ENCODE measurements at places on chromosomes 4 and X. TPM values are rescaled to one million over a fixed set of nuclear protein-coding genes. Genes with fewer than 3 reads are reported as not detected.
A peak's percentile ranks its signal among the peaks of the same experiment; 100 is the strongest.

DNA sequence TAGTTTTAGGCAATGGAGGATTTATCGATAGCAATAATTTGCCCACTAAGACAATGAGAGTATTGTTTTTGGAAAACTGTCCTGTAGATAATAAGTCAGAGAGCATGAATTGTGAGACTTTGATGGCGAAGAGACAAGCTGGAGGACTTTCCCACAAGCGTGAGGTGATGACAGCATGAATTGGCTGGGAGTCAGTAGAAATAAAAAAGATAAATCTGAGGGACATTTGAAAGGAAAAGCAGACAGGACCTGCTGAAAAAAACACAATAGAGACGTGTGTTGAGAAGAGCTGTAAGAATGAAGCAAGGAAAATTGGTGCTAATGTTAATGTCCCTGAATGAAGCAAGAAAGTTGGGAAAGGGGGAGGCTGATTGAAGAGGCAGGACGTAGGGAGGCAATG is 233.5 kb downstream of the DCTD start:
- DNase-seq: no peak
- no peaks in the 10 kb centered on the region for H3K27me3 ChIP-seq
- H3K27ac ChIP-seq: no peak overlapping the region
- H3K4me1 ChIP-seq: no peaks in the 10 kb centered on the region
- H3K36me3 ChIP-seq: no peaks in the 10 kb centered on the region
- no peak overlapping the region for H3K4me3 ChIP-seq

DNA sequence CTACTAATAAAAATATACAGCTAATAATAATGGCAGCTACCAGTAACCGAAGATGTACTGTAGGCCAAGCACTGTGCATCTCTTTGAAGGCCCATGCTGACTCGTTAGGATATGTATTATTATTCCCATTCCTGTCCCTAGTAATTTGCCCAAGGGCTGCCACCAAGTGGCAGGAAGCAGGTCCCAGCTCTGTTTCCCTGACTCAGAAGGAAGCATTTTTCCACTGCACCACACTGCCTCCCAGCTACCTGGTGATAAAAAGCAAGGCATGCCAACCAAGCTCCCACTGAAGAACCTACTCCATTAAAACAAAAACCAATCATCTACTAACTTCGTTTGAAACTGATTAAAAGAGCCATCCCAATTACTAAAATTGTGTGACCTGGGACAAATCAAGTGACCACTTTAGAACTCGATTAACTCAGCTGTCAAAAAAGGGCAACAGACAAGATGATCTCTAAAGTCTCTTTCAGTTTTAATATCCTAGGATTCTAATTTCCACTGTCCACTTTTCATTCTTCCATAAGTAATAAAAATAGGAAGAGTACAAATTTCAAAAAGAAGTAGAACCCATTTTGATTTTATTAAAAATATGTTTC is 24.3 kb upstream of the PGM2 start:
- no peak overlapping the region for H3K4me3 ChIP-seq
- no peak for DNase-seq
- H3K27me3 ChIP-seq: no peaks in the 10 kb centered on the region
- H3K4me1 ChIP-seq: no peaks in the 10 kb centered on the region
- no peaks in the 10 kb centered on the region for H3K36me3 ChIP-seq
- H3K27ac ChIP-seq: no peak overlapping the region

The SPOCK3 gene
- 1.8 TPM for total RNA-seq

GRCh38 chr4:89222170-89222569 is 85.4 kb downstream of the GPRIN3 start:
- H3K27ac ChIP-seq: no peak overlapping the region
- DNase-seq: no peak
- no peaks in the 10 kb centered on the region for H3K36me3 ChIP-seq
- no peaks in the 10 kb centered on the region for H3K27me3 ChIP-seq

GRCh38 chr4:53321151-53321983 is 44.5 kb downstream of the SCFD2 start:
- DNase-seq: no peak
- no peak overlapping the region for H3K4me3 ChIP-seq
- H3K4me1 ChIP-seq: peaks cover 13% of the 10 kb centered on the region
- H3K27me3 ChIP-seq: no peaks in the 10 kb centered on the region
- H3K36me3 ChIP-seq: no peaks in the 10 kb centered on the region
- H3K27ac ChIP-seq: no peak overlapping the region

- no peak overlapping the region for H3K27ac ChIP-seq
- H3K27me3 ChIP-seq: no peaks in the 10 kb centered on the region
- no peaks in the 10 kb centered on the region for H3K4me1 ChIP-seq
- no peaks in the 10 kb centered on the region for H3K36me3 ChIP-seq
- no peak overlapping the region for H3K4me3 ChIP-seq
Observed at GRCh38 chrX:135544338-135544948, 24.0 kb downstream of the INTS6L start.

DNA sequence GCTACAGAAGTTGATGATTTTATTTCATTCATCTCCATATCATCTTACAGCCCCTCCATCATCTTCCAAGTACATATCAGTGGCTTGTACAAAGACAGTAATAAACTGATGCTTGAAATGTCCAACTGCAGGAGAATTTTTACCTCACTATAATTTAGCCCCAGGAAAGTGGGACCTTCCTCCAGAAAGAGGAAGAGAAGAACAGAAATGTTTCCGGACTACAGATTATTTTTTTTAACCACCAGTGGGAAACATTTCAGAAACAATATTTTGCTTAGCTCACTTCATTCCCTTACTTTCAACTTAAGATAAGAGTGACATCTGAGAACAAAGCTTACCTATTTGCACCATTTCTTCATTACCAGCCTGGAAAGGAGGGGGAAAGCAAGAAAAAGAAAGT is 2.0 kb downstream of the ADAMTS3 start:
- H3K36me3 ChIP-seq: no peaks in the 10 kb centered on the region
- no peaks in the 10 kb centered on the region for H3K27me3 ChIP-seq
- no peak for DNase-seq
- H3K4me3 ChIP-seq: peak overlapping the region; percentile 67
- peak overlapping the region; percentile 76 for H3K27ac ChIP-seq
- H3K4me1 ChIP-seq: peaks cover 6% of the 10 kb centered on the region

DNA sequence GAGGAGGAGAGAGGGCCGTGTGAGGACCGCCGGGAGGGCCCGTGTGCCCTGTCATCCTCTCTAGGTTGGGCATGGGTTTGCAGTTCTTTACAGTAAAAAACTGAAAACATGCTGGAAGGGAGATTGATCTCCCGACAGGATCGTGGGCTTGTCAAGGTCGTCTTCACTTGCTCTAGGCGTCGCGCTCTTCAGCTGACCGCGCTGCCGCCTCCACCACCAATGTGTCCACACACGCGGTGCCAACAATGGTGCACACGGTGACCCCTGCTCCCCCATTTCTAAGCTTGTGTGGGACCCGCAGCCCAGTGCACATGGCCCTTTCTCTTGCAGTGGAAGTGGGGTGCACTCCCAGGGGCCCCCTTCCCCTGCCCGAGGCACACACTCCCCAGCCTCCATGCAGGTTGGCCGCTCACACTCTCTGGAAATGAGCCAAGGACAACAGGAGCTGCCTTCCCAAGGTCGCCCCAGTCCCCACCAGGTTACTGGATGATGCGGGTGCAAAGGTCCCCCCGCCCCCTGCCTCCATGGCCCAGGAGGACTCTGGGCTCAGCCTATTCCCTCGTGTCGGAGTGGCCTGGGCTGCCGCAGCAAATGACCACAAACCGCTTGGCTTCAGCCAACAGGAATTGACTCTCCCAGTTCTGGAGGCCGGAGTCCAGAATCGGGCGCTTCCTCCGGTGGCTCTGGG is 1.7 kb upstream of the ZFP92 start:
- no peak overlapping the region for H3K27ac ChIP-seq
- no peak overlapping the region for H3K4me3 ChIP-seq
- no peaks in the 10 kb centered on the region for H3K27me3 ChIP-seq
- H3K4me1 ChIP-seq: peaks cover 16% of the 10 kb centered on the region
- DNase-seq: no peak

The WDFY3 gene
- total RNA-seq: 102 TPM

GRCh38 chr4:4539481-4539880 is 2.4 kb downstream of the STX18 start:
- H3K4me3 ChIP-seq: no peak overlapping the region
- DNase-seq: no peak
- H3K36me3 ChIP-seq: no peaks in the 10 kb centered on the region
- no peaks in the 10 kb centered on the region for H3K27me3 ChIP-seq

DNA sequence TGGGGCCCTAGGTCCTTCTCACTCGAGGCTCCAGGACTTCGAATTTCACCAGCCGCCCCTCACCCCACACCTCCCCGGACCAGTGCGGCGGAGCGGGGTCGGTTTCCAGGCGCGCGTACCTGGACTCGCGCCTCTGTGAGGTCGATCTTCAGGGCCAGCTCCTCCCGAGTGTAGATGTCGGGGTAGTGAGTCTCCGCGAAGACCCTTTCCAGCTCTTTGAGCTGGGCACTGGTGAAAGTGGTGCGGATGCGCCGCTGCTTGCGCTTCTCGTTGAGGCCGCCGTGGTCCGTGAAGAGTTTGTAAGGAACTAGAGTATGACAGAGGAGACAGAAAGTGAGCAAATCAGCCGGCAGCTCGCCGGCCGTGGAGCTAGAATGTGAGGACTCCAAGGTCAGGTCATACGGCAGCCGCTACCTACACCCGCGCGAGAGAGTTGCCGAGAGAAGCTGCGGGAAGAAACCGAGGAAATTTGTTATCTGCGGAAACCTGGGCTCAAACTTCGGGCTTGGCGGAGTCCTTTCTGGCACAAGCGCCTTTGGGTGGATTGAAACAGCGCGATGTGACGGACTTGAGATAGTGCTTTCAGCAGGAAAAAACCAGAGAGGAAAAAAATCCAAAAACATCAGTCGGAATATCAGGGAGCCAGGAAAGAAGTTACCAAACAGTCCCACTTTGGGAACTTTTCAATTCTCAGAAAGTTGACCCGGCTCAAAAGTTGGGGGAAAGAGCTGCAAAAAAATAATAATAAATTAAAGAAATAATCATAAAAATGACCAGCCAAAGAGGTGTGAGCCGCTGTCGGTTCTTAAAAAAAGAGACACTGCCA is 1.1 kb downstream of the PHOX2B start:
- H3K4me1 ChIP-seq: peaks cover 22% of the 10 kb centered on the region
- peaks cover 69% of the 10 kb centered on the region for H3K27me3 ChIP-seq
- peak; percentile 88 for DNase-seq
- no peak overlapping the region for H3K27ac ChIP-seq

The SORCS2 gene
- 3.7 TPM for total RNA-seq

The ARHGAP6 gene
- total RNA-seq: 25.2 TPM

GRCh38 chr4:31230594-31230993 is 510.4 kb downstream of the PCDH7 start:
- no peaks in the 10 kb centered on the region for H3K4me1 ChIP-seq
- DNase-seq: no peak
- H3K4me3 ChIP-seq: no peak overlapping the region
- H3K27me3 ChIP-seq: no peaks in the 10 kb centered on the region
- no peaks in the 10 kb centered on the region for H3K36me3 ChIP-seq

DNA sequence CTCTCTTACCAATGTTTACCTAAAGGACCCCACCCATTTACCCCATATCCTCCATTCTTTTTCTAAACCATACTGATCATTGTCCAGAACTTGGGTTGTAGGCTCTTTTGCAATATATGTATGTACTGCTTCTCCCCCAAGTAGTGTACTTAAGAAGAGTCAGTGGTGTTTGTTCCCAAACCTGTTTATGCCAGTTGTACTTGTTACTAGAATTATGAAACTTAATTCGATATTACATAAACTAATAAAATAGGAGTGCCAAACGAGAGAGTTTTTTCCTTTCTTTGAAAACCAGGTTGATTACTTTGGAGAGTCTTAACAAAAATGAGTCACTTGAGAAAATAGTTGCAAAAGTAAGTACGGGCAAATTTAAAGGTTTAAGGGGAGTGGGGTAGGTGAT is 96.3 kb downstream of the GEMIN8 start:
- no peak overlapping the region for H3K27ac ChIP-seq
- no peak overlapping the region for H3K4me3 ChIP-seq
- DNase-seq: no peak

GRCh38 chrX:28628120-28628519 is 40.9 kb downstream of the IL1RAPL1 start:
- H3K27me3 ChIP-seq: no peaks in the 10 kb centered on the region
- no peak overlapping the region for H3K27ac ChIP-seq
- H3K36me3 ChIP-seq: no peaks in the 10 kb centered on the region
- no peaks in the 10 kb centered on the region for H3K4me1 ChIP-seq
- no peak overlapping the region for H3K4me3 ChIP-seq

DNA sequence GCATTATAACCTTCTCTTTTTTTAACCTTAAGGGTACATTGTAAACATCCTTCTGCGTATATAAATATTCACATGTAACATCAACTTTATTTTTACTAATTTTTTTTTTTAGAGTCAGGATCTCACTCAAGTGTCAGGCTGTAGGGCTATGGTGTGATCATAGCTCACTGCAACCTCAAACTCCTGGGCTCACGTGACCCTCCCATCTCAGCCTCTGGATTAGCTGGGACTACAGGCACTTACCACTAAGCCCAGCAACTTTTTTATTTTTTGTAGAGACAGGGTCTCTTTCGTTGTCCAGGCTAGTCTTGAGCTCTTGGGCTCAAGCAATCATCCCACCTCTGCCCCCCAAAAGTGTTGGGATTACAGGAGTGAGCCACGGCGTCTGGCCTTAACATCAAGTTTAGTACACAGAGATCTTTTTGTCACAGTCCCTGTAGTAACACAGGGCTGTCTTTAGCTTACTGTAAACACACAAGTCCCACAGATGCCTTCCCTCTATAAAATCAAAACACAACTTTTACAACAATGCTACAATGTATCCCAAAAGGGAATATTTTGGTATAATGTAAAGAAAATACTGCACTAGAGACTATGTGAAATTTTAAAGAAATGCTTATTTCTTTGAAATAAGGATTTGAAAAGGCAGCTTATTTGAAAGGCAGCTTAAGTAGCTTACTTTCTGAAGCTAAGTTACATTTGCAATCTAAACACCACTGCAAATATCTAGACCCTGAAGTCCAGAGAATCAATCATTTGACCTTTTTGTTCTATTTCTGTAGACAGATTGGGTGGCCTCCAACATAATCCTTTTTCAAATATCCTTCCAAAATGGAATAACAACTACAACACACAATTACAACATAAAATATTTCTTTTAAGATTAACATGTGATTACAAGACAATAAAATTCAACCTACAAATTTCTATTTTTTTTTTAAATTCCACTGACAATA is 116.0 kb downstream of the APBB2 start:
- peaks cover 28% of the 10 kb centered on the region for H3K4me1 ChIP-seq
- peak overlapping the region; percentile 1 for H3K27ac ChIP-seq
- no peaks in the 10 kb centered on the region for H3K36me3 ChIP-seq
- H3K4me3 ChIP-seq: no peak overlapping the region

The CCKAR gene
- 1.7 TPM for total RNA-seq

- H3K27ac ChIP-seq: no peak overlapping the region
- H3K4me3 ChIP-seq: no peak overlapping the region
- no peaks in the 10 kb centered on the region for H3K4me1 ChIP-seq
Observed at GRCh38 chr4:4422856-4423499, 36.1 kb downstream of the NSG1 start.

The SPIN2A gene
- total RNA-seq: 0.17 TPM

The SRPK3 gene
- total RNA-seq: 1.2 TPM

- H3K27ac ChIP-seq: no peak overlapping the region
- H3K4me3 ChIP-seq: no peak overlapping the region
- peaks cover 7% of the 10 kb centered on the region for H3K4me1 ChIP-seq
- no peak for DNase-seq
- H3K36me3 ChIP-seq: no peaks in the 10 kb centered on the region
Observed at GRCh38 chr4:175891851-175892250, 79.8 kb upstream of the GPM6A start.
